OCI-LY7 (cell line): ENCODE measurements at places on chromosomes 16 and 17.

- no peak for DNase-seq
Observed at GRCh38 chr17:17063546-17064122, 21.4 kb downstream of the MPRIP start.

DNA sequence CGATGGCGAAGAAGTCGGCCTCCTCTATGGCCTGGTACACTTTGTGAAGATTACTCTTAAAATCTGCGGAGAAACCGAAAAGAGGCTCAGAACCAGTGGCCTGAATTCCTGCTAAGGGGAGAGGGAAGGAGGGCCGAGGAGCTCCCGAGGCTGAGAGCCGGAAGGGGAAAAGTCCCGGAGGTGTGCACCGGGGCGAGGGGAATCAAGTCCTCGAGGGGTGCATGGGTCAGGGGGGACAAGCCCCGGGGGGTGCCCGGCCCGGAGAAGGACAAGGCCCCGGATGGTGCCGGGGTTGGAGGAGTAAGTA lies 495 bp downstream of the PARN start:
- DNase-seq = no peak

GRCh38 chr16:65005696-65006095 lies 116.2 kb downstream of the CDH11 start:
- DNase-seq = no peak

DNA sequence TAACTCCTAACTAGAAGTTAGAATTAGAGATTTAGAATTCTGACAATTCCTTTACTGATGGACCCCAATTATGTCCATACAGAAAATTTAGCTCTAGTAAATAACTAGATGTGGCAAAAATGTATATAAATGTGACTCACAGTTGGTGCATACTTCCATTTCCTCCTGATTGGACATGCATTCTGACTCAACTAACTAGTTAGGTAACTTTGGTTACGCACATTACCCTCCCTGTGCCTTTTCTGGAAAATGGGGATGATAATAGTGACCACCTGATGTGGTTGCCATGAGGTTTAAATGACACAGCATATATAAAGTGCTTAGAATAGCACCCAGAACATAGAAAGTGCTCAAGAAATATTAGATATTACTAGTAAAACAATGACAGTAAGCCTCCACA lies 550.0 kb upstream of the SALL1 start:
- DNase-seq = no peak

GRCh38 chr17:74833501-74834377 lies 25.9 kb downstream of the GRIN2C start:
- peak; percentile 82 for DNase-seq

GRCh38 chr17:40916366-40916765 lies 21.1 kb downstream of the KRT23 start:
- no peak for DNase-seq

DNA sequence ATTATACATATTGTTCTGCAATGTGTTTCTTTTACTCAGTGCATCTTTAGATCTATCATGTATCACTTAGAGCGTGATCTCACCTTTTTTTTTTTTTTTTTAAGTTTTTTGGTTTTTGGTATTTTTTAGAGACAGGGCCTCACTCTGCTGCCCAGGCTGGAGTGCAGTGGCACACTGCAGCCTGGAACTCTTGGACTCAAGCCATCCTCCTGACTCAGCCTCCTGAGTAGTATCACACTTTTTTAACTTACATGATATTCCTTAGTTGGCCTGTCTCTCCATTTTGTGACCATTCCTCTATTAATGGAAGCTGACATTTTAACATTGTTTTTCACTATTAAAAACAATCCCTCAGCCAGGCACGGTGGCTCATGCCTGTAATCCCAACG lies 4.7 kb upstream of the MPO start:
- DNase-seq = no peak

- DNase-seq = no peak
Observed at GRCh38 chr16:50889746-50890145, 147.9 kb downstream of the CYLD start.

DNA sequence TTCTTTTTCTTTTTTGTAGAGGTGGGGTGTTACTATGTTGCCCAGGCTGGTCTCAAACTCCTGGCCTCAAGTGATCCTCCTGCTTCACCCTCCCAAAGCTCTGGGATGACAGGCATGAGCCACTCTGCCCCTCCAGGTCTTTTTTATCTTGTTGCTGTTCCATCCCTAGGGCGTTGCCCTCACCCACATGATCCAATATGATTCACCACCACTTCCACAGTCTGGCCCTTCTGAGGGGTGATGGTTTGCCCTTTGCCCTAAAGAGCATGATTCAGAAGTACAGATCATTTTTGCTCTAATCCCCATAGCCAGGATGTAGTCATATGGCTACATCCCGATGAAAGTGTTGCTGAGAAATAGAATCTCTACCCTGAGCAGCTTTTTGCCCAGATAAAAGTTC lies 18.8 kb downstream of the STX4 start:
- DNase-seq = no peak

GRCh38 chr17:81811705-81812570 lies 8.0 kb downstream of the GCGR start:
- DNase-seq = no peak

GRCh38 chr17:8375738-8376259 lies 705 bp downstream of the KRABD2 start:
- no peak for DNase-seq

DNA sequence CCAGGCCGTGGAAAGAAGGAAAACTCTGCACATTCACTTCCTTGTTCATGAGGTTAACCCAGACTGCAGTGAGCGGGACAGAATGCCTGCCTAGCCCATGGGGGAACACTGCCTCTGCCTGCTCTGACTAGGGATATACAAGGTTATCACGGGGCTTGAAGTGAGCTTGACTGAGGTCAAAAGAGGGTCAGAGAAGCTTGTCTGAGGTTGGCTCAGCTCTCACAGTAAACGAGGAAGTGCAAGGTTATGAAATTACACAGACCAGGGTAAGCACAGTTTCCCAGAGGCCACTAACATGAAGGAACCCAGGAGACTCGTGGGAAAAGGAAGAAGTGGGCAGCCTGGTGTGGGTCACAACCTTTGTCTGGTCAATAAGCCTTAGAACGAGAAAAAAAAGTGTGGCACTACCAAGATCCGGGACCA lies 28.7 kb downstream of the HIC1 start:
- no peak for DNase-seq

DNA sequence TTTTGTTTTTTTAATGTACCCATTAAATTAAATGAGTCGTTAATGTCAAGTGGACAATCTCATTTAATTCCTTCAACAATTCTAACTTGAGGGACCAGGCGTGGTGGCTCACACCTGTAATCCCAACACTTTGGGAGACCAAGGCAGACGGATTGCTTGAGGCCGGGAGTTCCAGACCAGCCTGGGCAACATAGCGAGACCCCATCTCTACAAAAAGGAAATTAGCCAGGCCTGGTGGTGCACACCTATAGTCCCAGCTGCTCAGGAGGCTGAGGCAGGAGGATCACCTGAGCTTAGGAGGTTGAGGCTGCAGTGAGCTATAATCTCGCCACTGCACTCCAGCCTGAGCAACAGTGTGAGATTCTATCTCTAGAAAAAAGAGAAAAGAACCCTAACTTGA lies 20.7 kb upstream of the GSG1L start:
- DNase-seq = no peak

DNA sequence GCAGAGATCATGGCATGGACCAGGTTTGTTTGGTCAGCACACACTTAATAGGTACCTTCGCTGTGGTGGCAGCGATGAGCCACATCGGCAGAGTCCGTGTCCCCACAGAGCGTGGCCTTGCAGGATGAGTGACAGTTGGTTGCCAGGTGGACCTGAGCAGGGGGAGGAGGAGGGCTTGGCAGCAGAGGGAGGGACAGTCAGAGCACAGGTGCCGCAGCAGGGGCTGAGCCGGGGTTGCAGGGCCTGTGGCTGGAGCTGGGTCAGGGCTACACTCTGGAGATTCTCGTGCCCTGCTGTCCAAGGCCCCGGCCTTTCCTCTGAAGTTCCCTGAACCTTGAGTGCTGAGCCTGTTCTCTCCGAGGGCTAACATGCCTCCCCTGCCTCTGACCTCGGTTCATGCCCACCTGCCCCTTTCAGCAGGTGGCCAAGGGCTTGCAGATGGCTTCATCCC lies 24.8 kb downstream of the POLR3E start:
- no peak for DNase-seq

- DNase-seq = peak; percentile 86
Observed at GRCh38 chr17:45149037-45149668, 878 bp downstream of the HEXIM1 start.

DNA sequence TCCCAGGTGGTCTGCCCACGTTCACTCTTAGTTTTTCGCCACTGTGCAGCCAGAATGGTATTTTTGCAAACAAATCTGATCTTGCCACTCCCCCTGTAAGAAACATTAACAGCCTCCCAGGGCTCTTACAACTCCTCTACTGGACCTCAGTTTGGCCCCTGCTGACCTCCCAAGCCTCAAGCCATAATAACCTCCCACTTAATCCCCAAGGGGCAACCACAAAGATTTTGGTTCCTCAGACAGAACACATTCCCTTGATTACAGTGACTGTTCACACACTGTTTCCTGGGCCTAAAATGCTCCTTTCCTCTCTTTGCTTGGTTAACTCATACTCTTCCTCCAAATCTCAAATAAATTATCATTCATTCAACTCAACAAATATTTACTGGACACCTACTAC lies 21.5 kb upstream of the CD300E start:
- no peak for DNase-seq

GRCh38 chr17:33262266-33263123 lies 30.6 kb downstream of the ASIC2 start:
- DNase-seq = no peak

GRCh38 chr16:84314814-84315213 lies 20.1 kb downstream of the WFDC1 start:
- no peak for DNase-seq

DNA sequence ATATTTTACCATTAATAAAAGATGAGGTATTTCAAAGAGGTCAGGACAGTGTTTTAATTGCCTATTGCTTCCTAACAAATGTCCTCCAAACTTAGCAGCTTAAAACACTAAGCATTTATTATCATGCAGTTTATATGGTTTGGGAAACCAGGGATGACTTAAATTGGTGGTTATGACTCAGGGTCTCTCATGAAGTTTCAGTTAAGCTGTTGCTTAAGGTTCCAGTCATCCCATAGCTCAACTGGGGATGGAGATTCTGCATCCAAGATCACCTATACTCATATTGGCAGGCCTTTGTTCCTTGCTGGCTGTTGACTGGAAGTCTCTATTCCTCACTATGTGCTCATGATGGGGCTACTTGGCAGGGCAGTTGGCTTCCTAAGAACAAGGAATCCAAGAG lies 1329.9 kb upstream of the GOT2 start:
- DNase-seq = no peak

DNA sequence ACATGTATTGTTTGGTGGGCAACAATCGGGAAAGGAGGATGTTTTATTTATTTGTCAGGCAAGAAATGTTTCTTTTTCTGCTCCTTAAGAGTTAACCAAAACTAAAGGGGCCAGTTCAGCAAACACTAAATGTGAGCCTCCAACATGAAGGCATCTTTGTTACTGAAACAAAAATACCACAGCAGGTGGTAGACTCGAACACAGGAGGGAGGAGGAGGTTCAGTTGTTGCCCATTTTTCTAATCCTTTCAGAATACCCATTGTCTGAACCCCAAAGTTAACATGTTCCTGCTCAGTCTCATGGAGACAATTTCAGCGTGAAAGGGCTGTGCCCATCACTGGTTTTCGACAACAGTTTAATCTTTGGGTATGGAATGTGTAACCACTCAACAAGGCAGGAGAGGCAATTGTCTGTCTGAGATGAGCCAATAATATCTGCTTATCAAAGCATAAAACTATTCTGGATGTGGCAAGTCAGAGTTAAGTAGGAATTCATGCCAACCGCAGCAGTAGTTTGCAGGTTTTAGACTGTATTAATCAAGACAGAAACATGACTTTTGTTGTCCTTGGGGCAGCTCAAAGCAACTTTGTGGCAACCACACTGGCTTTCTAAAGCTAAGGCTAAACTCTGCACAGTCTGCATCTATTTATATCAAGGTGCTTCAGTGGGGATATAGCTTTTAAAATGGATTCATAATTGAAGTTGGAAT lies 211.7 kb downstream of the FTO start:
- no peak for DNase-seq

GRCh38 chr17:74748529-74749278 lies at the start of gene NHERF1:
Gene NHERF1, plus strand, starts transcription at chr17:74748628. Its CDS starts 219 bp downstream, at chr17:74748847.
- DNase-seq = peak; percentile 99

DNA sequence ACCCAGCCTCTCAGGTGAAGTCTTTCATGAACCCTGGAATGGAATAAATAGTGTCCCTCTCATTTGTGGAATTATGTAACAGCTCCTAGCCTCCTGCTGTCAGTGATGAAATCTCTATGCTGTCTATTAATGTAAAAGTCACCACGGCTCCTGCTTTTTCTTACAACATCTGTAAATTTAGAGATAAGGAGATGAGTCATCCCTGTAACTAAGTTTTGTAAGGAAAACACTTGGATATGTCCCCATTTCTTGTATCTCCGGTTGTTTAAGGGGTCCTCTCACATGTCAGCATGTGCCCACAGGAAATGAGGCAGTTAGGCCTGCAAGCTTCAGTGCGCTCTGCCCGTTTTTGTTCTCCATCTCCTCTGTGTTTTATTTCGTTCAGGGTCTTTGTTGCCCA lies 2.8 kb upstream of the NAT9 start:
- no peak for DNase-seq

- DNase-seq = no peak
Observed at GRCh38 chr17:12402963-12403622, 262.6 kb upstream of the MYOCD start.

DNA sequence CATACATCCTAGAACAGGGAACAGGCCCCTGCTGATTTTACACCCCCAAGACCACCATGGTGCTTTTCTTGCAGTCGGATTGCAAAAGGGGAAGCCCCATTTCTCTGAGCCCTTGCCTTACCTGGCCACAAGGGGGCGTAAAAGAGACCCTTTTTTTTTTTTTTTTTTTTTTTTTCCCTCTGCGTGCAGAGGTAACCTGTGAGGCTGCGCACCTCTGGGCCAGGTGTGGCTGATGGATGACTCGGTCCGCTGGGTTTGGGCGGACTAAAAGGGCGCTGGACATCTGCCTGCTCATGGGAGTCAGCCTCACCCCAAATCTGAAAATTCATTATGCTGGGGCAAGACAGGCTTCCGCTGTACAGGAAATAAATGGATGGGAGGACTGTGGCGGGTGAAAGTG lies 281.0 kb downstream of the CBLN1 start:
- peak; percentile 37 for DNase-seq

DNA sequence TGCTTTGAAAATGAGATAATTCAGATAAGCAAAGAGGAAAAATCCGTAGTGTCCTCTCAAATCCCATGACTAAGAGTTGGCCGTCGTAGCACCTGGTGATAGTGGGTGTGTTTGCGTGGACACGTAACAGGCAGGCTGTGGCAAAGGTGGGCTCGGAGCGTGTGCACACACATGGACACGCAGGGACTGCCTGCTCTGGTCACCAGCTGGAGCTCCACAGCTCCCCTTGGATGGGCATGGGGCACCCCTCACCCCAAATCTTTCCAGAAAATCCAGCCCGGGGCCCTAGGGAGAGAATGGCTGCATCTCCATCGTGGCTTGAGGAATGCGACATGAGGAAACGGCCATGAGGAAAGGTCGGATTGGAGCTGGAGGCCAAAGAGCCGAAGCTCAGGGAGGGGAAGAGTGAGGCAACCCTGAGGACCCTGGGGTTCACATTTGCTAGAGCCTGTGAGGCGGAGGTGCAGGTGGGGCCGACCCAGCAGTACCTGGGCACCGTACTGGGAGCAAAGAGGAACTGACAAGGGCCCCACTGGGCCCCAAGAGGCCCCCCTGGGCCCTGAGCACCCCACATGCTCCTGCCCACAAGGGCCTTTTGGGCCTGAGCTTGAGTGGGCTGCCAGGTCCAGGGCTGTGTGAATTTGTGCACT lies 51.6 kb downstream of the DNAH17 start:
- no peak for DNase-seq

- no peak for DNase-seq
Observed at GRCh38 chr17:35359398-35359797, 14.0 kb downstream of the SLFN11 start.
